Activated CD8-positive, alpha-beta T cell treated with anti-CD3 and anti-CD28 coated beads for 36 hours (primary cell): ENCODE measurements at places on chromosomes 12 and 14. TPM values are rescaled to one million over a fixed set of nuclear protein-coding genes. Genes with fewer than 3 reads are reported as not detected.

GPRC5A gene
- not detected for total RNA-seq

CLEC4D gene
- total RNA-seq, result not detected

OTOGL gene
- total RNA-seq, result not detected

CELA1 gene
- total RNA-seq, result not detected

KCNJ8 gene
- not detected for total RNA-seq

THAP2 gene
- 10.8 TPM for total RNA-seq

GARIN6 gene
- total RNA-seq, result not detected

GRCh38 chr12:108784270-108784669 is 53.0 kb upstream of the CORO1C start:
- DNase-seq, result no peak

DNA sequence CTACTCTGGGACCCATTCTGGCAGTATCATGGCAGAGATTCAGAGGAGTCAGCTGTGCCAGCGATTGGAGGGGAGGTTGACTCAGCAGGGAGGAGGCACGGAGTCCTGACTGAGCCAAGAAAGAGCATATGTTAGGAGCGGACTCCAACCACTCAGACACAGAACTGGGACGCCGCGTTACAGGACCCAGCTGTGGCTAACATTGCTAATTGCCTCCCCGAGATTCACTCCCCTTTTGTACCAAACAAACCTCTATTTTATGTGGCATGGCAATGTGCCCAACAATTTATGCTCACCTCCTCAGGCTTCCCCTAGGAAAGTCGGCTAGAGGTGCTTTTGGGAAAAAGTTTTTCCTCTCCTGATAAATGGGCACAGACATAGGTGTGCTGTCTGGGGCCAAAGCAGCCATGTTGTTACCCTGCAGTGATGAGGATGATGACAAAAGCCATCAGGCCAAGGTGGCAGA is 15.2 kb upstream of the CLIP1 start:
- no peak for DNase-seq

DNA sequence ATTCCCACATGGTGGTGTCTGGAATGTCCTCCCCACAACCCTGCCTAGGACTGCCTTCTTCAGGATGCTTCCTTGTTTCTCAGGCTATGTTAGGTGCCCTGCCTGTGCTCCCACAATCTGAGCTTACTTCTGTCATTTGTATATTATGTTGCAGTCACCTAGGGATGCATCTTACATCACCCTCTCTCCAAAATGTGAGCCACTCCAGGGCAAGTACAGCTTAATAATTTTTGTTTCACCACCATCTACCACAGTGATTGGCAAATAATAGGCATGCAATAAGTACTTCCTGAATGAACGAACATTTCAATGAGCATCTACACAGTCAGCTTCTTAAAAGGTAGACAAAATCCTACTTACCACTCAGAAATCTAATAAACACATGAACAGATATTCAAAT is 37.6 kb downstream of the ZFYVE26 start:
- no peak for DNase-seq

- DNase-seq, result no peak
Observed at GRCh38 chr12:49041036-49041880, 19.3 kb downstream of the KMT2D start.

- DNase-seq, result no peak
Observed at GRCh38 chr12:100951756-100952155, 157.2 kb downstream of the ANO4 start.

DNA sequence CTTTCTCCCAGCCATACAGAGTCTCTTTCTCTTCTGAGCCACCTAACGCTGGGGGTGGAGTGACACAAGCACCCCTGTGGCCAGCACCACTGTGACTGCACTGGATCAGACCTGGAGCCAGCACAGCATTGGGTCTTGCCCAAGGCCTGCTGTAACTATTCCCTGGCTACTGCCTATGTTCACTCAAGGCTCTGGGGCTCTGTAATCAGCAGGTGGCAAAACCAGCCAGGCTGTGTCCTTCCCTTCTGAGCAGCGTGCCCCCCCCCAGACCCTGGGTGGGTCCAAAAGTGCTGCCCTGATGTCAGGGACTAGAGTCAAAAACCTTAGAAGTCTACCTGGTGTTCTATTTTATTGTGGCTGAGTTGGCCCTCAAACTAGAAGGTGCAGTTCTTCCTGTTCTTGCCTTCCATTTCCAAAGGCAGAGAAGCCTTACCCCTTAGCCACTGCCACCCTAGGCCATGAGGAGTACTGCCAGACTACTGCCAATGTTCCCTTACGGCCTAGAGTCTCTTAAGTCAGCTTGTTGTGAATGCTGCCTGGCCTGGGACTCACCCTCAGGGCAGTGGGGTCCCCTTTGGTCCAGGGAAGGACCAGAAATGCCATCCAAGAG is 49.9 kb downstream of the PELI2 start:
- no peak for DNase-seq

DNA sequence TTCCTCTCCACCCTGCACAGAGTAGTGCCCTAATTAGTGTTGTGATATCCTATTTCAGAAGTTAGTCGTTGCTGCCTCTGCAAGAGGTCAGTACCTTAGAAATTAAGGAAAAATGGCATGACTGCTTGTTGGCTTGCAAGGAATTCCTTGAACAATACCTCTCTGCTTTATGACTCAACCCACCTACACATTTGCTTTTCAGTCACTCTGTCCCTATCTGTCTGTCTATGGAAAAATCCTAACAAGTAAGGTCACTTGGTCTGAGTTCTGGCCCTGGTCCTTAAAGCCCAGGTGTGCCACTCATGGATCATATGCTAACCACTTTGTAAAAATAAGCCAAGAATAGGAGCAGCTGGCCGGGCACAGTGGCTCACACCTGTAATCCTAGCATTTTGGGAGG is 116.4 kb upstream of the ATF1 start:
- DNase-seq, result no peak

DNA sequence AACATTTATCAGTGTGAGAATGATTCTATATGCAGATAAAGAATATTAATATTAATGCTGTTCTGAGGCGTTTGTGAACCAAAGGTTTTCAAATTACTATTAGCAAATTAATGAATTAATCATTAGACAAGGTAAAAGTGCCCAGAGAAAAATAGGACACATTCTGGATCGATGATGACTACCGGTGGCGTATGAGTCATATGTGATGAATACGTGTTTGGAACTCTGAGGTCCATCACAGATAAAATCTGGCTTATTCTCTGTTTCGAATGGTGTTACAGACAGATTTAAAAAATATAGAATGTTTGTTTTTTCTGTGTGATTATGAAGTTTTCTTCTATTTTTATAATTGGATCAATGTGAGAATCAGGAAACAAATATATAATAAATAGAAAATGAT is 79.2 kb upstream of the RTL1 start:
- DNase-seq, result no peak

GRCh38 chr12:78385541-78385940 is 479.0 kb upstream of the SYT1 start:
- no peak for DNase-seq

- no peak for DNase-seq
Observed at GRCh38 chr12:121955258-121956237, 37.2 kb downstream of the CFAP251 start.

- no peak for DNase-seq
Observed at GRCh38 chr12:99330216-99330615, 317.3 kb upstream of the GARIN6 start.

DNA sequence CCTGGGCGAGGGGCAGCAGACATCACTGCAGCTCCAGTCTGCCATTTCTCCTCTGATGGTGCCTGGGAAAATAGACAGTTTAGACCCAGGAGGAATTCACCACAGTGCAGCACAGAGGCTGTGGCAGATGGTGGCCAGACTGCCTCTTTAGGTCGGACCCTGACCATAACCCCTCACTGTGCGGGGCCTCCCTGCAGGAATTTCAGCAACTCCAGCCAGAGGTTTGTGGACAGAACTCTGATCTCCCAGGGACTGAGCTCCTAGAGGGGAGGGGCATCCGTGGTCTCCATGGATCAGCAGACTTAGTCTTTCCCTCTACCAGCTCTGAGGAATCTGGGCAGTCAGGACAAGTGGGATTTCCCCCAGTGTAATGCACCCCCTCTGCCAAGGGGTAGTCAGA is 106.5 kb downstream of the ZC3H14 start:
- no peak for DNase-seq

- DNase-seq, result no peak
Observed at GRCh38 chr14:68938271-68939150, 40.6 kb downstream of the ACTN1 start.
